Cortex of kidney (tissue), 1 donor: ENCODE measurements at places on chromosomes 13 and 19.

DNA sequence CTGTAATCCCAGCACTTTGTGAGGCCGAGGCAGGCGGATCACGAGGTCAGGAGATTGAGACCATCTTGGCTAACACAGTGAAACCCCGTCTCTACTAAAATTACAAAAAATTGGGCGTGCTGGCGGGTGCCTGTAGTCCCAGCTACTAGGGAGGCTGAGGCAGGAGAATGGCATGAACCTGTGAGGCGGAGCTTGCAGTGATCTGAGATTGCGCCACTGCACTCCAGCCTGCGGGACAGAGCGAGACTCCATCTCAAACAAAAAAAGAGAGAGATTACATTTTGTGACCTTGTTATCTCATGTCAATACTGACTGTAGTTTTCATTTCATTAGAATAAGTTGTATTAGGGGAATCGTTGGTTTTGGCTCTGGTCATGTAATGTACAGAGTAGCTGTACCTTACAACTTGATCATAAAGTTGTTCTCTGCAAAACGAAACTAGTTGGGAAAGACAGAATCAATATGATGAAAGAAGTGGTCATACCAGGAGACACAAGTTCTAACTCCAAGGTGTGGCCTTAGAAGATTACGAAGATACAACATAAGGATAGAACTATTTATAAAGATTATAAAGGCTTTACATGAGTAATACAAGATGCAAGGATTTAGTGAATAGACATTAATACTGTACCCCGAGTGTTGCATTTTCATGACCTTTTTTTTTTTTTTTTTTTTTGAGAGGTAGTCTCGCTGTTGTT lies 15.3 kb downstream of the TMEM38A start:
- no peak for DNase-seq

GRCh38 chr19:35789195-35789977 lies 14.0 kb downstream of the ARHGAP33 start:
- DNase-seq, result no peak

- no peak for DNase-seq
Observed at GRCh38 chr19:8265872-8266271, 42.3 kb downstream of the CD320 start.

DNA sequence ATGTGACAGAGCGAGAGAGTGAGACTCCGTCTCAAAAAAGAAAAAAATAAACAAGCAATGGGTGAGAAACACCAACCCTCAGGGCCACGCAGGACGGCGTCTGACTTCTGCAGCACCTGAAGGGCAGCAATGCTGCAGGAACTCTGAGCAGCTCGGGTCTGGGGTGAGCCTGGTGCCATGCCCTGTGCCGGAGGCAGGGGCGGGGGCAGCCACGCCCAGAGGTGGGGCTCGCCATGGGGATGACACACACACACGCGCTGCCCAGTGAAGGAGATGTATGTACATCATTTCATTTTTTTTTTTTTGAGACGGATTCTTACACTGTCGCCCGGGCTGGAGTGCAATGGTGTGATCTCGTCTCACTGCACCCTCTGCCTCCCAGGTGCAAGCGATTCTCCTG lies 24.3 kb downstream of the GPX4 start:
- no peak for DNase-seq

DNA sequence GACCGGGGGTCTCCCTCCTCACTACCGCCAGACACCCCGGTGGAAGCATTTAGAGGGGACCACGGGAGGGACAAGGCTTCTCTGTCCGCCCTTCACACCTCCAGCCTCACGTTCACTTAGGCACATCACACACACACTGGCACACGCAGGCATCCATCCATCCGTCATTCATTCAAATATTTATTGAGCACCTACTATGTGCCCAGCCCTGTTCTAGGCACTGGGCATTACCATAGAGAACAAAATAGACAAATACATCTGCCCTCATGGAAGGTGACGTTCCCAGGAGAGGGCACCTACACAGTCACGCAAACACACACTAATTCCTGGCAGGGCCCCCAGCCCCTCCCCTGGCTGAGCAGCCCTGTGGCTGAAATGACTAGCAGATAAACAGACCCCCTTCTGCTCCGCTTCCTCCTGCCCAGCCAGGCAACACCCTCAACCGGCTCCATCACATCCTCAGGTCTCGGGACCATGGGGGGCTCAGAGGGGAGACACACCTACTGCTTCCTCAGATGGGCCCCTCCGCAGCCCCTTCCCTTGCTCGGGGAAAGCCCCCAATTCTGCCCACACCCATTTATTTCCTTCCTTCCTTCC lies 3.7 kb upstream of the NOP53 start:
- DNase-seq, result no peak

DNA sequence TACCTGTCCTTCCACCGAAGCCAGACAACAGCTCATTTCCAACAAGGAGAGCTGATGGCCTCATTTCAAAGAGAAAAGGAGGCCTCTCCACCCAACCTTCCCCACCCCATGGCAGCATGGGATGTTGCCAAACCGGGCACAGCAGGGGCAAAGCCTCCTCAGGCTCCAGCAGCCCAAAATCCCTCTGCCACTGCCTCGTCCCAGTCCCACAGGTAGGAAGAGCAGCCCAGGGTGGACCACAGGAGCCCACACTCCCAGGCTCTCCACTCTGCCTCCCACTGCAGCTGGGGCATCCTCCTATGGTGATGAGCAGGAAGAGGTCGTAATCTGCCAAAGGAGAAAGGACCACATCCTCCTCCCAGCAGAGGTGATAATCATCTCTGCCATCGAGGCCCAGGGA lies 50.9 kb downstream of the PEPD start:
- no peak for DNase-seq

DNA sequence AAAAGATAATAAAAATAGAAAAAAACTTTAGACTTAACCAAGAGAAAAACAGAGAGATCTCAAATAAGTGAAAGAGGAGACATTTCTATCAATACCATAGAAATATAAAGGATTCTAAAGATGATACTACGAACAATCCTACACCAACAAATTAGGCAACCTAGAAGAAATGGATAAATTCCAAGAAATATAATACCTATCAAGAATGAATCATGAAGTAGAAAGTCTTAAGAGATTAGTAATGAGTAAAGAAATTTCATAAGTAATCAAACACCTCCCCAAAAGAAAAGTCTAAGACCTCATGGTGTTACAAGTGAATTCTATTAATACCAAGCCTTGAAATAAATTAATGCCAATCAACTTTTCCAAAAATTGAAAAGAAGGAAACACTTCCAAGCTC lies 1584.5 kb upstream of the MIR17HG start:
- DNase-seq, result no peak
